ENCODE measurements at places on chromosomes 12 and 14.

DNA sequence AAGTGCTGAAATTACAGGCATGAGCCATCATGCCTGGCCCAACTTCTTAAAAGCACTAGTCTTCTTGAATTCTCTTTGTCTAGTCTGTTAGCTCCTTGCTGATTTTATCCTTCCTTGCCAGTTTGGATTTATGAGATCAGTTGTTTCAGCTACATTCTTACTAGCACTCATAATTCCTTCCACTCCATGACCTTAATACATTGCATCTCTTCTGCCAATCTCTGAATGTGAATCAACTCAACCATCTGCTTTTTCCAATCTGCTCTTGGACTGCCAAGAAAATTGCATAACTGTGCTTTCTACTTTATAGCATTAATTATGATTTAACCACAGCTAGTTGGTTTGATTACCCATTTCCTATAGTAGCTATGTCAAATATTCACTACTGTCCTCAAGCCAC lies 14.9 kb upstream of the HEATR5A start:
- DNase-seq, result no peak

DNA sequence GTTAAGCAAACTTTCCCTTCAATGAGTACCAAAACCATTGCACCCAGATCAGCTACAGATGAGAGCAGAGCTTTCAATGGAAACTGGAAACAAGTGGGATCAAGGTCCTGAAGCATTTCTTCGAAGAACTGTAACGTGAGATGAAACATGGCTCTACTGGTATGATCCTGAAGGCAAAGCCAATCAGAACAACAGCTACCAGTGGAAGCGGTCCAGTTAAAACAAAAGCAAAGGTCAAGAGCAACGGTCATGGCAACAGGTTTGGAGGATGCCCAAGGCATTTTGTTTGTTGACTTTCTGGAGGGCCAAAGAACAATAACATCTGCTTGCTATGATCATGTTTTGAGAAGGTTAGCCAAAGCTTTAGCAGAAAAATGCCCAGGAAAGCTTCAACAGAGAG lies 137.9 kb upstream of the CPSF6 start:
- no peak for DNase-seq

DNA sequence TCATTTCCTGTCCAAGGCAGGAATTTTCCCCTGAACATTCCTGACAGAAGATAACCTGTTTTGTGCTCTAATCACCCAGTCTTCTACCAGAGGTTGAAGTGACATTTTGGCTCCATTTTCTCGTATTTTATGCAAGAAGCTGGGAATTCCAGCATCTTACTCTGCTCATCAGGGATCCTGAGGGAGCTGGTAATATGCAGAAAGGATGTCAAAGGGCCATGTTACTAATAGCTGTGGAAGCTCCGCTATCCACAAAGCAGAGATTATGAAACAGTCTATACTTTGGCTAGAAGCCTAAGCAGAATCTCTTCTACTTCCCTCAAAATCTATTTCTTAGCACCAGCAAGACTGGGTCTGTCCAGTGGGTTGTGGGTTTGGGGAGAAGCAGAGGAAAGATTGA lies 613.0 kb downstream of the DIO2 start:
- DNase-seq, result no peak

DNA sequence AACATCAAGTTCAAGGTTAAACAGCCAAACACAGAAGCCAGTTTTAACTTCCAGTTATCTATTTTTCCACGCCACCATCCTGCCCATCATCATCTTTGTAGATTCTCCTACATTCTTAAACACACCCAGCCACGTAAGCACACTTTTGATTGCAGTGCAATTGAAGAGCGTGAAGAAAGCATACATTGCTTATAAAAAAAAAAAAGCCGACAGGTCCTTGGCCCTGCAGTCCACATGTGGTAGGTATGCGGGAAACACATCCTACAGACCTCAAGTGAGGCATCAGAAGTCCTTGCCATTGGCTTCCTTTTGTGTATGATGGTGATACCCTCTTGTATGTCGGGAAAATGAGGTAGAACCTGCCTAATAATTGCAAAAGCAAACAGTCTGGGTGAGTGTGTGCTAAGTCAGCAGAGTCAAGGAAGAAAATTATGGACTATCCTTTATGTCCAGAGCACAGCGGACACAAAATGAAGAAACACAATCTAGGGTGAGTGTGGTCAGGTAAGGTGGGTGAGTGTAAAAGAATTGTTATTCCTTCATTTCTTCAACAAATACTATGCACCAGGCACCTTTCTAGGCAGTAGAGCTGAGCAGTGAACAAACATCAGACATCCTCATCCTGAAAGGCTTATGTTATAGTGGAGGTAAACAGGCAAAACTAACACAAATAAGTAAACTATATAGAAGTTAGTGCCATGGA lies 51.5 kb downstream of the EID3 start:
- DNase-seq, result no peak

DNA sequence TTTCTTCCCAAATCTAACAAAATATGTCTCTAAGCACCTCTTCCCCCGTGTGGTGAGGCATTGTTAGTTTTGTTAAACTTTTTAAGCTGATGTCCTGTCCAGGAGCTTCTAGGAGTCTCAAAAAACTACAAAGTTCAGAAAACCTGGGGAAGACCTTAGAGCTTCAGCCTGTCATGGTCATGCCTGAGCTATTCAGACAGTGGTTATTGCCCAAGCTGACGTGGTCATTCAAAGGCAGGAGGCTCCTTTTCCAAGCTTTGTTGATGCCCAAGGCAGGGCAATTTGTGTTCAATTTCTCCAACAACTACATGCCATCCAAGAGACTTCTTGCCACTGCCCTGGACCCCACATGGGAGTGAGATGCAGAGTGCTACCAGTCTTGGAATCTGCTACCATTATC lies 5.8 kb upstream of the LYZ start:
- no peak for DNase-seq

- DNase-seq, result no peak
Observed at GRCh38 chr12:117472983-117473382, 111.6 kb upstream of the NOS1 start.

DNA sequence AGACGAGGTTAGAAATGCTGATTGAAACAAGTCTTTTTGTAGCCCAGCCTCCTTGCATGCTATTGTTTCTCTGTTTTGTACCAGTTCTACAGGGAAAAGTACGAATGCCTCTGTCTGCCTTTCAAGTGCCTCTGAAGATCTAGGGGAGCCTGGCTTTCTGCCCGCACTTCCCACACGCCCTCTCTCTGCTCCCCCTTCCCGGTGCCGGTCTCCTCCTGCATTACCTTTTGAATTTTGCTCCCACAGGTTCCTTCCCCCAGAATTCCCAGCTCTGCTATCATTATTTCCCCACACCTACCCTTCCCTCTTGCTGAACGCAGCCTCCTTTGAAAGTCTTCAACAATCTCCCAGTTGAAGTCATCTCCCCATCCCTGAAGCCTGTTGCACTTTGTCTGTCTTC lies 689.7 kb downstream of the BCL11B start:
- no peak for DNase-seq
